ENCODE measurements at places on chromosomes 12 and 14.

DNA sequence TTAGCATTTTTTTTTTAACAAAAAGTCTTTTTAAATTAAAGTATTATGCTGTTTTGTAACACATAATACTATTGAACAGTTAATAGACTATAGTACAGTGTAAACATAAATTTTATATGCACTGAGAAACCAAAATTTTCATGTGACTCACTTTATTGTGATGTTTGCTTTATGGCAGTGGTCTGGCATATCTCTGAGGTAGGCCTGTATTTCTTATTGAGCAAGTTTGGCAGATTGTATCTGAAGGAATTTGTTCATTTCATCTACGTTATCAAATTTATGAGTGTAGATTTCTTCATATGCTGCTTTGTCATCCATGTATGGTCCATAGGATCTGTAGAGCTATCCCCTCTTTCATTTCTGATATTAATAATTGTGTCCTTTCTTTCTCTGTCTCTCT, 78.8 kb upstream of the PDE3A start:
- no peak for DNase-seq

DNA sequence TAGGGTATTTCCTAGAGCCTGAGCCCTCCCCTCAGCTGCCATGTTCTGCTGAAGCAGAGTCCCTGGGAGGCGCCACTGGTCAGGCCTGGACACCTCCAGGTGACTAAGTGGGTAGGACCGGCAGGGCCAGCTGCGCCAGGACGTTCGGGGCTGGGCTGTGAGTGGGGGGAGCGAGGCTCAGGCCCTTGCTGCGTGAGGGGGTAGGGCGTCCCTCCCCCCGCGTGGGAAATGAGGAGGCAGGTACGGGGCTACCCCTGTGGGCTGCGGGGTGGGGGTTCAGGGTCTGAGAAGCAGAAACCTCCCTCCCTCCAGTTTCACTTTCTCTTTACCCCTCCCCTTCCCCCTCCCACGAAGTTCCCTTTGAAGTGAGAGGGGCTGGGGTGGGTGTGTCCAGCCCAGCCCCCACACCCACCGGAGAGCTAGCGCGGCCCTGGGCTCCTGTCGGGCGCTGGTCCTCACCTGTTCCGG, 22.1 kb upstream of the KIF26A start:
- no peak for DNase-seq

DNA sequence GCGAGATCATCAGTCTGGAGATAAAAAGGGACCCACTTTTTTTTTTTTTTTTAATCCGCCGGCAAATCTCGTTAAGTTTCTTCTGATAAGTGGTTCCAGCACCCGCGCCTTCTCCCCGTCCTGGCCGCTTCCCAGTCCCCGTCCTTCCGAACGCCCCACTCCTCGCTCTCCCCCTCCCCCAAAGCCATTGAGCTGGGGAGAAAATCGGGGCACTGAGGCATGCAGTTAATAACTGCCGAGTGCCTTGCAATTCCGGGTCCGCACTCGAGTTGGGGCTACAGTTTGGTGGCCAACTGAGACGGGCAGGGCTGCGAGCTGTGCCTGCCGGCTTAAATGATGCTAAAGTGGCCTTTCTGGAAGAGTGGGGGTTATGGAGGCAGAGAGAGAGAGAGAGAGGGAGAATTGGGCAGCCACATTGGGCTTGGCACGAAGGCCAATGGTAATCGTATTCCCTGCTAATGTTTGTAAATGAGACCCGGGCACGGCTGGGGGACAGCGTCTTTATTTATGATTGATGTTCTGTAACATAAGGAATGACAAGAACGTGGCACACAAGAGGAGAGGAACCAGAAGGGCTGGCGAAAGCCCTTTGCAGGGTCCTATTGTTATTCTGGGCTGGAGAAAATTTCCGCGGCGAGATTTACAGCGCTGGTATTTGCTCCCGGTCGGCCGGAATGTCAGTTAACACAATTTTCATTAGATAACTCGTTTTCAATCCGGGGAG, 115.4 kb upstream of the MYL2 start:
- DNase-seq, result no peak

DNA sequence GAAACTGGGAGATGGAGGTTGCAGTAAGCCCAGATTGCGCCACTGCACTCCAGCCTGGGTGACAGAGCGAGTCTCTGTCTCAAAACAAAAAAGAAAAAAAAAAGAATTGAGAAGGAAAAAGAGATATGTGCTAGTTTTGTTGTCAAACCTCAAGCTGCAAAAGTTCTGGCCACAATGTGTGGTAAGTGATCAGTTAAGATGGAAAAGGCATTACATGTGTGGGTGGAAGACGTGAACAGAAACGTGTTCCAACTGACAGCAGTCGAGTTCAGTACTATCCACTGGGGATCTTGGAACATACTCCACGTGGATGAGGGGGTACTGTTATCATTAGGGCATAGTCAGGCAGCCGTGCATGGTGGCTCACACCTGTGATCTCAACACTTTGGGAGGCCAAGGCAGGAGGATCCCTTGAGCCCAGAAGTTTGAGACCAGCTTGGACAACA, 17.3 kb downstream of the GPR68 start:
- no peak for DNase-seq

DNA sequence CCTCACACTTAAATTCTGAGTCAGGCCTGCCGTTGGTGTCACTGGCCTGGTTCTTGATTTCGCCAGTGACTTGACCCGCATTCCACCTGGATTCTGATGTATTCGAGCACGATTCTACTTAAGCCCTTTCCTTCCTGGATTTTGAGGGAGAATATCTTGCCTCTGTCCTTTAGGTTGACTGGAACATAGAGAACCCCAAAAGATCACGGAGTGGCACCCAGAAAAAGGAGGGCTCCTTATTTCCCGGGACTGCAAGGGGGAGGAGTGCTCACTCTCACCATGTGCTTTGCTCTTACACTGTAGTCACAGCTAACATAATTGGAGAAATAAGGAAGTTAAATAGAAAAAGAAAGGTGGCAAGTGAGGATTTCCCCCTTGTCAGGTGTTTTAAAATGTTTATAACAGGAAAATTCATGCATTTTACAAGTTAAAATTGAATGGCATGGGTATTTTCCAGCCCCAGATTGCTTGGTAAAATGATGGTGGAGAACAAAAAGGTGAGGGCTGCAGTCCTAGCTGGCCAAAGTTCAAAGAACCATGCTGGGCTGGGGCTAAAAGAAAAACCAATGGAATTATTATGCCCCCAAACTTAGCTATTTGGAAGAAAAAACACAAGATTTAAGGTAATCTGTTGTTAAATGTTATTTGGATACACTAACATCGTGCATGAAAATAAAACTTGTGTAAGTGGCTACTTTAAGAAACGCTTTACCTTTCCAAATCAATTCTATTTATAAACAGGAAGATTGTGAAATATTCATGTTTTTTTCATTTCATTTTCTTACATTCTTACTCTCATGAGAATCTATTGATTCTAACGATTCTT, 8.9 kb downstream of the FOXA1 start:
- DNase-seq, result peak; percentile 3

DNA sequence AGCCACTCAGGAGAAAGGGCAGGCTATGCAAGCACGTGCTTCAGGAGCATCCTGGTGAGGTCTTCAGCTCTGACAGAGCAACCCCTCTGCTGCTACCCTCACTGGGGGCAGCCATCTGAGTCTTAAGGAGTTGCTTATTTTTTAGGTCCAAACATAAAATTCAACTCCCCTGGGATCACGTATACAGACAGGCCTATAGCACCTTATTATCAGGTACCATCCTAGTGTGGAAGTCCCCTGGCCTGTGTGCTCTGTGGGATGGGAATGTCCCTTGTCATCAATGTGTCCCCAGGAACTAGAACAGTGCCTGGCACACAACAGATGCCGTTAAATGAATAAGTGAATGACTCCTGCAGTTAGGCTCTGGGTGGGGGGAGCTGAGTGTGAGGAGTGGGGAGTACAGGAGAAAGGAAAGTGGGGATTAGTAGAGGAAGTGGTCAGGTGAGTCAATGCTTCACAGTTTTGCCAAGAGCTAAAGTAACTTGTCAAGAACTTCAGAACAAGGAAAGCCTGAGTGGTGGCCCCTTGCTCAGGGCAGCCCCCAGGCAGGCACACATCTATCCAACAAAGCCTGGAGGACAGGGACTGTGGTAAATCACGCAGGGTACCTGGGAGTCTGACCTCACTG, 33.5 kb downstream of the DAD1 start:
- DNase-seq, result no peak

- no peak for DNase-seq
Measured at GRCh38 chr12:52015532-52016041, 8.8 kb downstream of the TAMALIN start.

DNA sequence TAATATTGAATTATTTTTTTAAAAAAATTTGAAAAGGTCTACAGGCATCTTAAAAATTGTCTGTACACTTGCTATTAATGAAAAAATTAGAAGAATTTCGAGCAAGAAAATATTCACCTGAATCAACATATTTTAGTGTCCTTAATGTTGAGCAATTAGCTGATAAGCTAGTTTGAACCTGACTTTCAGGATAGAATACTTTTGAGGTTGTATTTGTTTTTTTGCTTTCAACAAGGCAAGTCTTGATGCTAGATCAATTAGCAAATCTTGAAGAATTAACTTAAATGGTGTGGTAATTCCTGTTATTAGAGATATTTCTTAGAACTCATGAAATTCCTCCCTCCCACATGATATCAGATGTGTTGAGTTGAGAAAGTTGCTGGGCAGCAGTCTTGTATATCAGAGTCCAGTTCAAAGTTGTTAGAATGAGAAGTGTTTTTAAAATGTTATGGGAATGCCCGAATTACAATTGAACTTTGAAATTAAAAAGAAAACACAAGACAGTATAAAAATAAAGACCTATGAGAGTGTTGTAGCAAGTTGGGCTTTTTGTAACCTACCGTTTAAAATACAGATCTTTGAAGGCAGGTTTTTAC, 119.2 kb downstream of the TRMT5 start:
- no peak for DNase-seq

DNA sequence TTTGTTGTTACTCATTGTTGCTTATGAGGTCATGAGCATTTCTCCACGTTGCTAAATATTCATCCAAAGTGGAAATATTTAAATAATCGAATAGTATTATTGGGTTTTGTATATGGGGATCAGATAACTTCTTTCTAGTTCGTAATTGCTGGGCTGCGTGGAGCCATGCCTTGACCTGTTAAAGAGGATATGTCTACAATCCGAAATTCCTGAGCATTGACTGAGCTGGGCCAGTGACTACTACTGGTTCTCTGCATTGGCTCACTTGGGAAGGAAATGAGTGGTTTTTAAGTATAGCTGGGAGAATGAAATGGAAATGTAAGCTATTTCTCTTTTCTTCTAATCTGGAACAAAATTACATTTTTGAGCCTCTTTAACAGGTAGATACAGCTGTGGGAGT, 163.2 kb downstream of the RPL10L start:
- no peak for DNase-seq

DNA sequence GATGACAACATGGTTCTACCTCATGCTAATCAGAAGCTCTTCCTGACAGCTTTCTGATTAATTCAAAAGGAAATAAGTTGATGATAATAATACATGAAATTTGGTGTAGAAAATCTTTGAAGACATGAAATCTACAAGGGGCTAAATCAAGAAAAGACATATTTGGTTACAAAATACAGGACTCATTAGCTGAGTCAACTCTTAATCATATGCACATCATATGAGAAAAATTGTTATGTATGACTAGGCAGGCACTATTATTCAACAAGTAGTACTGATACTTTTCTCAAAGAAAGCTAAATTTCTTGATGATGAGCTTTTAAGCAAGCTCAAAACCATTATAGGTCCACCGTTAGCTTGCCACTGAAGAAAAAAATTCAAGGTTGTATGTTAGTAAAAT, 7.1 kb downstream of the ABCC9 start:
- no peak for DNase-seq

GRCh38 chr12:75099210-75099609, 110.4 kb downstream of the KCNC2 start:
- DNase-seq, result peak; percentile 19

All from astrocyte of the spinal cord (primary cell).